Lower lobe of right lung (tissue), 2 donors: ENCODE measurements at places on chromosomes 7 and 10.

DNA sequence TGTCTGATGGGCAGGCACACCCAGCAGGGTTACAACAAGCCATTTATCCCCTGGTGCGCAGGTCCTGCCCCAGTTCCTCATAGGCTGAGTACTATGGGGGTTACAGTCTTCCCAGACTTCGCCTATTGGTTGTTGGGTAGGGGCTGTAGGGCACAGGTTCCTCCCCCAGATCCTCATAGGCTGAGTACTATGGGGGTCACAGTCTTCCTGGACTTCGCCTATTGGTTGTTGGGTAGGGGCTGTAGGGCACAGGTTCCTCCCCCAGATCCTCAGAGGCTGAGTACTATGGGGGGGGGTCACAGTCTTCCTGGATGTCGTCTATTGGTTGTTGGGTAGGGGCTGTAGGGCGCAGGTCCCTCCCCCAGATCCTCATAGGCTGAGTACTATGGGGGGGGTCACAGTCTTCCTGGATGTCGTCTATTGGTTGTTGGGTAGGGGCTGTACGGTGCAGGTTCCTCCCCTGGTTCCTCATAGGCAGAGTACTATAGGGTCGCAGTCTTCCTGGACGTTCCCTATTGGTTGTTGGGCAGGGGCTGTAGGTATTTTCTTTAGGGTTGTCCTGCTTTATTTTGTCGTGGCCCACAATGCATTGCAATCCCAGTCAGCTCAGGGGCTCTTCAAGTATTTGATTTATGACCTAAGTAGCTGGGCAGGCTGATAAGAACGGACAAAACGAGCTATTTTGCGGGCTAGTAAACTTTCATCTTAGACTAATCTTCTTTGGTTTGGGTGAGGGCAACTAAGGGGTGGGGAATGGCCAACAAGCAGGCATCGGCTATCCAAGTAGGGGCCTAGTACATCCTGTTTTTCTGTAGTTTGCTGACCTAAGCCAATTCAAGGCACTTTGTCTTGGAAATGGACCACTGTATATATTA is 3.4 kb downstream of the LRRC27 start:
- DNase-seq, result peak; percentile 89

GRCh38 chr7:47394216-47394615 is 187.7 kb downstream of the TNS3 start:
- no peak for DNase-seq

GRCh38 chr10:49518982-49519578 is 19.8 kb downstream of the ERCC6 start:
- DNase-seq, result no peak

DNA sequence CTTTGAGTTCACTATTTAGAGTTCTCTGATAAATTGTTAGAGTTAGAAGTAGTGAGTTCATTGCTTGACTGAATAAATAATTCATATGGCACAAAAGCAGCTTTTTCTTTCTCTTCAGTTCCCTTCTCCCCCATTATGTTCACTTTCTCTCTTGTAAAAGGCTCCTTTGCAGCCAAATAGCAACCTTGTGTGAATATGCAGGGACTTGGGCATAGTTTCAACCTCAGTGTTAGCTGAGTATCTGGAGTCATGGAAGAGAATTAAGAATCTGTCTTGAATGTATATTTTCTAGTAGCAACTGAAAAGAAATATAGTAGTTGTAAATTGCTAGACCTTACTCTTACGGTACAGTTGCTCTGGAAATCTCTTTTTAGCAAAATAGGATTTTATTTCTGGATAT is 31.9 kb downstream of the ZEB1 start:
- no peak for DNase-seq

GRCh38 chr10:116891208-116891607 is 41.9 kb downstream of the ENO4 start:
- DNase-seq, result no peak

- DNase-seq, result peak; percentile 20
Observed at GRCh38 chr10:43235070-43235900, 31.6 kb downstream of the RASGEF1A start.

- no peak for DNase-seq
Observed at GRCh38 chr7:14745076-14745475, 157.5 kb downstream of the DGKB start.

GRCh38 chr7:121322460-121322859 is 6.3 kb upstream of the WNT16 start:
- no peak for DNase-seq
